ENCODE measurements at places on chromosomes 2 and 18.

DNA sequence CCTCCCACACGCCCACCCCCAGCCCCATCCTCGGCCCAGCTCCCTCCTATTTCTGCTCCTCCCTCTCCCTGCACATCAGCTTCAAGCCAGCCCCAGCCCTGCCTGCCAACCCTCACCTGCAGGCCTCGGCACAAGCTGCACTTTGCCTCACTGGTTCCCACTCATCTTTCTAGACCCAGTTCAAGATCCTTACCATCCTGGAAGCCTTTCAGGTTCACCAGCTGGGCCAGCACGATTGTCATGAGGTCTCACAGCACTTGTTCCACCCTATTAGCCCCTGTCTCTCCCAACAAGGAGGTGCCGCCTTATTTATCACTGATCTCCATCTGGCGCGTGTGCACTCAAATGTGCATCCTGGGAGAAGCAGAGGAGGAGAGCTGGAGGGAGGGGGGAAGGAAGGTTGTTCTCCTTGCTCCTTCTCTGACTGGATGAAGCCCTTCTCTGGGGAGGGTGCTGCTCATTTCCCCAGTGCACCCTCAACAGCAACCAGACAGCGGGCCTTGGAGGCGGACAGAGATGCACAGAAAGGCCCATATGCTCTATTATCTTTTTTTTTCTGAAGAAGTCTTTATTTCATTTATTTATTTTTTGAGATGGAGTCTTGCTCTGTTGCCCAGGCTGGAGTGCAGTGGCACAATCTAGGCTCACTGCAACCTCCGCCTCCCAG lies 15.5 kb upstream of the BIN1 start:
- no peak for DNase-seq

DNA sequence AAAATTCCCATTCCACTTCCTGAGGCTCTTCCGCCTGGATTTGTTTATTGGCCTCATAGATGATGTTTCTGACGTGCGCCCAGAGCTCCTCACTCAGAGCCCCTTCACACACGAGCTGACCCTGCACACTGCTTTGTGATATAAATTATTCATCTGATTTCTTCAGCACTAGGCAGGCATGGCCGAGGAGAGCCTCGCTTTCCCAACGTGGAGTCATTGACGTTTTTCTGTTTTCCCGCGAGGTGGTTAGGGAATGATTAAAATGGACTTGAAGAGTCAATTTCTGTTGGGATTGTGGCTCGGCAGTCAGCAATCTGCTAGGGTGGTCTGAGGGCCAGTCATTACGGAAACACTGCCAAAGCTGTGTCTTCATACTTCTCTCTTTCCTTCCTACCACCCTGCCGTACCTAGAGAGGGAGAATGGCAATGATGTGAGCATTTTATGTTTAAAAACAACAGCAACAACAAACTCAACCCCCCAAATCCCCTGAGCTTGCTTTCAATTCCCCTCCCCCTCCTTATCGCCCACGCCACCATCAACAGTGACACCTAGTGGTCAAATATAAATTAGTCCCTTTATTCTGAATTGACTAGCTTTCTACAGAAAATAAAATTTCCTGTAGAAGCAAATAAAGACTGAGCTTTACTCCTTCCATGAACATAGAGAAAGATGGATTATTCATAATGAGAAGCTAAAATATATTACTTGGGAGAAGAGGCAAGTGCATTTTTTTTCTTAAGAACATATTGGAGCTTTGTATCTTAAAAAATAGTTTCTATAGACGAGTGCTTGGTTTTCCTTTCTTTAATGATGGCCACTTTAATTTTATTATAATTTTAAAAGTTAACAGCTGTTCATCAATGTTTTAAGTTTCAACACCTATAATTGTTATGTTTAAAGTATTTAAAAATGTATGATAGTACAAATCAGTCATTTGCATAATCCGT lies 285.1 kb downstream of the MTX2 start:
- DNase-seq = peak; percentile 38

GRCh38 chr2:221851531-221852045 lies 279.5 kb upstream of the EPHA4 start:
- DNase-seq = no peak

GRCh38 chr18:50924372-50924771 lies 43.5 kb upstream of the ELAC1 start:
- DNase-seq = no peak

- DNase-seq = no peak
Measured at GRCh38 chr2:54564439-54564838, 108.3 kb downstream of the SPTBN1 start.

DNA sequence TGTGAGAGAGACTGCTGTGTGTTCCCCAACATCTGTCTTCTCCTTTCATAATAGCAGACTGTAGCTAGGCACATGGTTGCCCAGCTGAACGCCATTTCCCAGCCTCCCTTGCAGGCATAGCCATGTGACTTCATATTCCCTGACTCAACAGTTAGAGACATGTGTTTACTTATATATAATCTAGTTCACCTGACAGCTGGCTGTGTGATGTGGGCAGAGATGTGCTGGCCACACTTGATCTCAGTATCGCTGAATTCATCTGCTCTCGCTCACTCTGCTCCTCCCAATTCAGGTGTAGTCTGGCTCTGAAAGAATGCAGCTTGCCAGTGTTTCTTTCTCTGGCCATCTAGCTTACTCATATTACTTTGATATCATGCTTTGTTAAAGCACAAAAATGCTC lies 52.3 kb upstream of the SEC11C start:
- DNase-seq = no peak

DNA sequence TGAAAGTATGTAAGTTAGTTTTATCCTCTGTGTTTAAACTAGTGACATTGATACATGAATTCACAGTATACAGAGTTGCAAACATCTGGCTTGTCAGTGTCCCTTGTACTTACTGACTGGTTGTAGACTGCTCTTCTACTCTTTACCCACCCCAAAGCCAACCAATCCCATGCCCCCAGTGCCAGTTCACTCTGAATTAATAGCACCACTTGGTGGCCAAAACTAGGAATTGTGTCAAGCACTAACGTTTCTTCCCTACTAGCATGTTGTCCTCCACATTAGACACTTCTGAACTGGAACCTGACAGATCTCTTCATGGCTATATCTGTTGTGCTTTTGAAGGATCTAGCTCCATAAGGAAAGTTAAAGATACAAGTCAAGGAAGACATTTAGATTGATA lies 27.2 kb upstream of the OTX1 start:
- no peak for DNase-seq

GRCh38 chr2:29817801-29818680 lies 103.3 kb downstream of the ALK start:
- DNase-seq = no peak

DNA sequence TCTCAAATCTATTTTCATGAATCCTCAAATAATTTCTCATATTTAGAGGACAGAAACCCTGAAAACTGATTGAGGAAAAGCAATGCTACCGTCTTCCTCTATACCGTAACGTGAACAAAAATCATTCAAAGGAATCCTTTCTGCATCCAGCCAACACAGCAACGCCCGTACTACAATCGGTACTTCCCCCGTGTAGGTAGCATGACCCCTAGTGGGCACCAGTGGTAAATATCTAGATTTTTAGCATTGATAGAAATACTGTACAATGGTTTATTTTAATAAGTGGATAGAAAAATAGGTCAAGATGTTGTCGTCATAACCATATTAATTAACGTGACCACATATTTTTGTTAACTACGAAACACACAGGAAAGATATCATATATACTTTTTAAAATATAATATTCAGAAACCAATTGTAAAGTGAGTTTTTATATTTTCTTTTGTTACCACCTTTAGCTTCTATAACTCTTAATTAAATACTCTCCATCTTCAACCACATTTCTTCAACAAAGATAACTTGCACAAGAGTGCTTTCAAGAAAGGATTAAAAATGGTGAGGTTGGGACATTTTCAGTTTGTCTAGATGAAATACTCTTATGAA lies 194.1 kb downstream of the SS18 start:
- DNase-seq = no peak

- DNase-seq = no peak
Measured at GRCh38 chr2:186584053-186584452, 5.8 kb upstream of the ITGAV start.

DNA sequence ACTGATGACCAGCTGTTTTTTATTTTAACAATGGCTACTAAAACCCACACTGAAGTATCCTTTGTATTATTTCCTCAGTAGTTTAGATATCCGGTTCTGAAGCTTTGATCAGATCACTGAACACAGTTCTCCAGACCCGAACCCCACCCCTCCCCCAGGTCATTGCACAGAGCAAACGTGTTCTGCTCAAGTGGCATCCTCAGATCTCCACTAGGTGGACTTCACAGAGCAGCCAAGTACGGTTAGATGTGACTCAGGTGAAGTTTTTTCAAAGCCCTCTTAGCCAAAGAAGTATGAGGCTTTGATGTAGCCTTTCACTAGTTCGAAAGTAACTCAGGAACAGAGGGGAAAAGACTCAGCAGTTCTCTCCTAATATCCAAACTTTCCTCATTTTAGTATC lies 142.7 kb upstream of the NRP2 start:
- no peak for DNase-seq

- DNase-seq = no peak
Measured at GRCh38 chr18:54737986-54738385, 90.3 kb upstream of the RAB27B start.

DNA sequence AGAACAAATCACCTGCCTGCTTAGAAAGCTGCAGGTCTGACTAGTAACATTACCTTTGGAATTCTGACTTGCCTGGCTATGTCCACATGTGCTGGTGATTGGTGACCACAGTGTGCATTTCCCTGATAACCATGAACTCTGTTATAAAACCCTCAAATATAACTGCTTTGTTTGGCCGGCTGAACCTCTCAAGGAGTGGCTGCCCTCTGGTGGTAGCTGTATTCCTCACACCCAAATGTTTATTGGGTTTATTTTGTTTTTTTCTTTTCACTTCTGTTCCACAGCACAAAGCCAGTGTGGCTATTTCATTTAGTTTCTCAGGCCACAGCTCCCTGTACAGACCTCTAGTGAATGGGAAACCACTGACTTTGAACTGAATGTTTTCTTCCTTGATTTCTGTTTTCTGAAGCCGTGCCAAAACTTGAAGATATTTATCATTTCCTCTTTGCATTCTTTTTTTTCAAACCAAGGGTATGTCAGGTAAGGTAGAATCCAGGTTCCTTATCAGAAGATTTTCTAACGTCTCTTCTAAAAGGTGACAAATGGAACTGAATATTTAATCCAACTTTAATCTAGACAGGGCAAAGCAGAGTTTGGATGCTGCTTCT lies 549.0 kb upstream of the VRK2 start:
- DNase-seq = no peak

- DNase-seq = no peak
Measured at GRCh38 chr18:77444385-77444784, 194.7 kb downstream of the GALR1 start.

GRCh38 chr18:35842536-35842935 lies 129.9 kb upstream of the RMP24 start:
- no peak for DNase-seq

DNA sequence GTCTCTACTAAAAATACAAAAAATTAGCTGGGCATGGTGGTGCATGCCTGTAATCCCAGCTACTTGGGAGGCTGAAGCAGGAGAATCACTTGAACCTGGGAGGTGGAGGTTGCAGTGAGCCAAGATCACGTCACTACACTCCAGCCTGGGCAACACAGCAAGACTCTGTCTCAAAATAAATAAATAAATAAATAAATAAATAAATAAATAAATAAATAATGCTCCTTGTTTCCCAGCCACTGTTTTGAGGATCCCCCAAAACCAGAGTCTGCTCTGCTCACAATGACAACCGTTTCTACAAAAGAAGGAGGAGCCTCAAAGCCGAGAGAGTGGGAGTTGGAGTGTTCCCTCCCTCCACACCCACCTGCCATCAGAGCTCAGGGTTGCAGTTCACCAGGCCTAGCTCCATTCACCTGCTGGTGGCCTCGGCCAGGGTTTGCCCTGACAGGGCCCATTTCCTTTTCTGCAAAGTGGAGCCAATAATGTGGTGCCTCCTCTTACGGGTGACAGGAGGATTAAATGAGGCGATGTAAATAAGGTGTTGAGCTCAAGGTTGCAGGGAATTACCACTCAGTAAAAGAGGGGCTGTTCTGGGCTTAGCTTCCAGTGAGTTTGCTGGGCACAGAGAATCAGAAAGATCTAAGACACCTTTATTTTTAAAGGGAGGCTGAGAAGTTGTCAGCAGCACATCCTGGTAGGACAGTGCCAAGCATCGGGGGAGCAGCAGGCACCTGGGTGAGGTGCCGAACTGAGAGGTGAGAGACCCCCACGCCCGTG lies 25.5 kb downstream of the CRACDL start:
- DNase-seq = no peak

DNA sequence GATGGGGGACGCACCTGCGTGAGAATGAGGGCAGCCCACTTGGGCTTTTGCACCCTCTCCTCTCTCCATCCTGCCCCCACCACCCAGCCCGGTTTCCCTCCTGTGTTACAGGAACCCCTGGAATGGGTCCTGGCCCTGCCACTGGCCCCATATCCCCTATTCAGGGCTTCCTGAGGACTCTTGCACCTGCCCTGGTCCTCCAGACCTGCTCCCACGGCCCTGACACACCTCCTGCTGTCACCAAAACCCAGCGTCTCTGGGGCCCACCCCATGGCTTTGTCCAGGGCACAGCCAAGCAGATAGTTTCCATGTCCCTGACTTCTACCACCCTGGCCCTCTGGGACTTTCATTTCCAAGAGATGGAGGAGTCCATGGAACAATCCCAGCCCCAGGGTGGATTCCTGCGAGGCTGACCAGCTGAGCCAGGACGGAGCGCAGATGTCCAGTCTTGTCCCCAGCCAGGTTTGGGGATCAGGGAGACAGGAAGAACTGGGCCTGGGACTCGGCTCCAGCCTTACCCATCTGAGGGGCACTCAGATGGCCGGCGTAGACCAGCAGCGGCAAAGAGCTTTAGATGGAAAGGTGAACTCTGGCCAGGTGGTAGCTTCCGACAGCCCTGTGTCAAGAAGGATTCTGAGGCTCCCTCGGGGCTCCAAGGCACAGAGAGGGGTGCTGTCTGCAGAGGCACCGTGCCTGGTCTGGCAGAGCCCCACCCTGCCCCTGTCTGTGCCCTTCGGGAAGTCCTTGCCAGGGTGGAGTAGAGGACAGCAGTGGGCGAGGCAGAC lies 12.0 kb downstream of the GPR35 start:
- no peak for DNase-seq

- DNase-seq = no peak
Measured at GRCh38 chr2:237590272-237591140, at the start of gene RAB17. TSS of gene RAB17 (minus strand) at chr2:237590734. CDS start at chr2:237586154, 4,580 bp downstream.

GRCh38 chr2:158994920-158995676 lies 26.7 kb downstream of the TANC1 start:
- DNase-seq = no peak

DNA sequence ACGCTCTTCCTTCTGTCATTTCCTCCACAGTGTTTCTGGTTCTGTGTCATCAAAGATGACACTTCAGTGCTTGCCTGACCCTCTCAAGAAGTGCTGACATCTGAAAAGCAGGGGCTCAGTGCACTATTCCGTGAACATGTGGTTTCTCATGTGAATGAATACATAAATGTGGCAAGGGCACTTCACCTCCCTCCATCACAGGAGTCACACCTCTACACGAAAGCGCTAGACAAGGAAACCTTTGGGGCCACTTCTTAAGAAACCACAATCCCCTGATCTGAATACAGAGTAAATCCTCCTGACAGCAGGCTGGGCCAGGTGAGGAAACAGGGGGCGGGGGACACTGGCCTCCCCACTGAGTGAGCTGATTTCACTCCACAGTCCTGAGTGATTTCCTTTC lies 145.8 kb upstream of the ACAA2 start:
- peak; percentile 45 for DNase-seq

- no peak for DNase-seq
Measured at GRCh38 chr2:154507186-154507585, 191.3 kb upstream of the KCNJ3 start.

Measured in CD8-positive, alpha-beta memory T cell (primary cell).